ENCODE measurements at places on chromosomes 2 and 18.

- DNase-seq: no peak
These were observed 730.6 kb downstream of the TSN start for GRCh38 chr2:122486086-122486485.

- no peak for DNase-seq
These were observed 63.3 kb downstream of the DTNA start for GRCh38 chr18:34773378-34773777.

DNA sequence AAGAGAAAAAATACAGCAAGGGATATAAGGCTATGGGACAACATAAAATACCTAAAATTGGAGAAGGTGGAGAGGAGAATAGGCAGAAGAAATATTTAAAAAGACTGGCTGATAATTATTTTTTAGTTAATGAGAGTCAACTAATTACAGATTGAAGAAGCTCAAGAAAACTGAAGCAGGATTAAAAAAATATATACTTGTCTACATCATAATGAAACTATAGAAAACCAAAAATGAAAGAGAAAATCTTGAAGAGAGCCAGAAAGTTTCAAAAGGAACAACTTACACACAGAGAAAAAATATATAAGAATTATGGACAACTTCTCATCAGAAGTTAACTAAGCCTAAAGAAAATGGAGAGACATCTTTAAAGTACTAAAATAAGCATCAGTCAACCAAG lies 62.9 kb upstream of the APCDD1 start:
- no peak for DNase-seq

DNA sequence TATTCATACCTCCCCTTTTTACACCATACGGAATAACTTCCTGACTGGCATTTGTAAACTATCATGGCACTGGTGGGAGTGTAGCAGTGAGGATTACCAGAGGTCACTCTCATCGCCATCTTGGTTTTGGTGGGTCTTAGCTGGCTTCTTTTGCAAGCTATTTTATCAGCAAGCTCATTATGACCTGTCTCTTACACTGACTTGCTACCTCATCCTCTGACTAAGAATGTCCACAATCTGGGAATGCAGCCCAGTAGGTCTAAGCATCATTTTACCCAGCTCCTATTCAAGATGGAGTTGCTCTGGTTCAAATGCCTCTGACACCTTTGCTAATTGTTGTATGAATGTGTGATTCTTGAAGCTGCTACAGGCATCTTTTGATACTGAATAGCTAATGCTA lies 950.8 kb upstream of the SLC39A10 start:
- no peak for DNase-seq

DNA sequence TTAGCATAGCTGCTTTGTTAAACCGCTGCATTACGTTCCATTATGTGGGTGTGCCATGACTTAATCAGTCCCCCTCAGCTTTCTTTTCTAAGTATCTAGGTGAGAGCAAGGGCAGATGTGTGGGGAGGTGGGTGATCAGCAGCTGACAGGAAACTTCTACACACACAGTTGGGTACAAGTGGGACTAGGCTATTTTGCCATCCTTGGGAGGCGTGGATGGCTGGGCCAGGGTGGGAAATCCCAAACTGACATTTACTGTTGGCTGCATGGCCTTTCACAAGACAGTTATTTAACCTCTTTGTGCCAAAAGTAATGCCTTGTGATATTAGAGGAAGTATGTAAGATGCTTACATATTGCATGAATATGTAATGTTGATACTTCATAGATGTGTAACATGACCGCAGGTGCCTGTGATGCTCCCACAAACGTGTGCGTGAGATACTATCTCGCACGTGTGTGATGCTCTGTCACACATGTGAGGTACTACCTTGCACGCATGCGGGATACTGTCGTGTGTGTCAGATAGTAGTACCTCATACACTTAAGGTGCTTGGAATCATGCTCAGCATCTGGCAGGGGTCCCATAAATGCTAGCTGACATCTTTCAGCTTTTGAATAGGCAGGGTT lies 314.5 kb downstream of the PRKCE start:
- DNase-seq: no peak

- DNase-seq: no peak
These were observed 381.6 kb upstream of the TRIB2 start for GRCh38 chr2:12335131-12335530.

DNA sequence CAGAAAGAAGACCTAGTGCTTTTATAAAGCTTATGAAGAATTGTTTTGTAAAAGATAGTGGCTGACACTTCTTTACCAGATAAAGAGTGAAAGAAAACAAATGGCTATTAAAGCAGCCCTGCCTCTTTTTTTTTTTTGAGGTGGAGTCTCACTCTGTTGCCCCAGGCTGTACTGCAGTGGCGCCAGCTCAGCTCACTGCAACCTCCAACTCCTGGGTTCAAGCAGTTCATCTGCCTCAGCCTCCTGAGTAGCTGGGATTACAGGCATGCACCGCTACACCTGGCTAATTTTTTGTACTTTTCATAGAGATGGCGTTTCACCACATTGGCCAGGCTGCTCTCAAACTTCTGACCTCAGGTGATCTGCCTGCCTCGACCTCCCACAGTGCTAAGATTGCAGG lies 12.9 kb downstream of the ARPC2 start:
- no peak for DNase-seq

- DNase-seq: no peak
These were observed 41.5 kb upstream of the MC4R start for GRCh38 chr18:60413944-60414547.

GRCh38 chr2:62858231-62858832 lies 152.8 kb downstream of the EHBP1 start:
- DNase-seq: no peak

DNA sequence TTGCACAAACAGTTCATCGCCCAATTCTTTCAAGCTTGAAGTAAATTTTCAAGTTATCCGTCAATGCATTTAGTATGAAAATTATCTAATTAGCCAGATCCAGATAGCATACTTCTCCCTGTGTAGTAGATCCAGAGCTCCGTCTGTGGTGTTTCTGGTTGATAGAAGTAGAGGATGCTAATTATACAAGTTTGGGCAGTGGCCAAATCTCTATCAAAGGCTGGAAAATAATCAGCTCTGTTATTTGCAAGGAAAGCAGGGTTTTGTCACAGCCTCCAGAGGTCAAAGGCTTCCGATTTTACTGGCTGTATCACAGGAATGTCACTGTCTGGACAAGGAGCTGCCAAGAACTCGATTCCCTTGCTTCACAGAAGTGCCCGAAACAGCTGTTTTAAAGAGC lies 28.6 kb downstream of the LRRC30 start:
- DNase-seq: no peak

DNA sequence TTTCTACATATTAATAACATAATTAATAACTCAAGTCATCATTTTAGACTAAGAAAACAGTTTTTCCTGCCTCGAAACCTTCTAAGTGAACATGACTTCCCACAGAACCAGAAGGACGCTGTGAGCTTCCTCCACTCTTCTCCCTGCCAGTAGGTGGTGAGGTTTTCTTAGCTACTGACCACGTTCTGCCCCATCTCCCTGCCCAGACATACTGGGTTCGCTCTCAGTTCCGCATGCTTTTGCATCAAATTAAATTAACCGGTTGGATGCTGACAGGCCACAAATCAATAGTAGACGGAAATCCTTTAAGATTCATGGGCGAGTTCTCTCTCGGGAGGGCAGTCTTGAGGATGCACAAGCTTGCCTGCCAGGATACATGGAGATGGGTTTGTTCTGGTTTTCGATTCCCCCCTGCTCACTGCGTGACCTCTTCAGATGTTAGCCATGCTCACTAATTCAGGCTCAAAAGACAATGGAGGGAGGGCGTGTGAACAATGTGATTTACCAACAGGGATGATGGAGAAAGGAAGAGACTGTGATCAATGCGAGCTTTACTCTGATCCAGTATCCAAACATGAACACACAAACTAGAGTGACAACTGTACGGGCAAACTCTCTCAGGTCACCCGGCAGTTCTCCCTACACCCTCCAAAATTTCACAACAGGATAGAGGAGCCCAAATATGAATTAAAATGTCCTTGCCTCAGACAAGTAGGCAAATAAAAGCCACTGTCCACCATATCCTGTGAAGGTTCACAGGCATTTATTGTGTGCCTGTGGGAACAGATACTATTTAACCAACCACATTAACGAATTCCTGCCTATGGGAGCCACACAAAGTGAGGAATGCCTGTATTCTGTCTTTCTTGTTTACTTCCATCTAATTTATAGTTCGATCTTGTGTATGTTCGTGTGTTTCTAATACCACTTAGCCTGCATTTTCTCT lies 375.7 kb downstream of the EIPR1 start:
- no peak for DNase-seq

- no peak for DNase-seq
These were observed 742 bp downstream of the PXDN start for GRCh38 chr2:1743396-1744150.

- no peak for DNase-seq
These were observed 102.6 kb downstream of the HDAC4 start for GRCh38 chr2:239298116-239298804.

DNA sequence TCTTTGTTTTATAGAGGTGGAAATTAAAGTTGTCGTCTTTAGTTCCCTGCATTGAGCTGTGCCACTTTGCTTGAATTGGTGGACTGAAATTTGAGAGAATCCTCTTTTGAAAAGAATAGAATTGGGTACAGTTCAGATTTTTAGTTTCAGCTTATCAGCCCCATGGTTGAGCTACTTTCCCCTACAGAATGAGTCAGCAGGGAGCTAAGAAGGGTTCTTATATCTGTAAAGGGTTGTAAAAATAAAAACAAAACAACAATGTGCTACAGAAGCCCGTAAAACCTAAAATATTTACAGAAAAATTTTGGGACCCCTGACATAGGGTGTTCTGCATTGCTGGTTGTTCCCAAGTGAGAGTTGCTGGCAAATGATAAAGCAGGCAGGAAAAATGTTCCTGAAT lies 12.6 kb downstream of the SLC20A1 start:
- no peak for DNase-seq

- no peak for DNase-seq
These were observed 995 bp downstream of the TMEM127 start for GRCh38 chr2:96264656-96265348.

GRCh38 chr2:53510401-53510800 lies 257.2 kb upstream of the CHAC2 start:
- no peak for DNase-seq

DNA sequence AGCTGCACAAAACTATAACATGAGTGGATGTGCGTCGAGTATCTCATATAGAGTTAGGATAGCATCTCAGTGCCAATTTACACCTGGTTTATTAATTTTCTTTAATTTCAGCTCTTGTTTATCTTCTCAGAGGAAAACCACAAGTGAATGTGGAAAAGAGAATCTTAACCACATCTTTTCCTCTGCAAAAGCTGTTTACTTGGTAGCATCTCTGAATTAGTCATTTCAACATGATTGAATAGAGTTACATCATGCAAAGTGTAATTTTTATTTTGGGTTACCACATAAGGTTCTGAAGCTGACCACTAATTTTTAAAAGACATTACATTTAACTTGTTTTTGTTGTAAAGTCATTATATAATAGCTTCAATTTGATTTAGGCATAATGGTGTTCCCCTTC lies 83.8 kb upstream of the FAM237A start:
- DNase-seq: no peak

DNA sequence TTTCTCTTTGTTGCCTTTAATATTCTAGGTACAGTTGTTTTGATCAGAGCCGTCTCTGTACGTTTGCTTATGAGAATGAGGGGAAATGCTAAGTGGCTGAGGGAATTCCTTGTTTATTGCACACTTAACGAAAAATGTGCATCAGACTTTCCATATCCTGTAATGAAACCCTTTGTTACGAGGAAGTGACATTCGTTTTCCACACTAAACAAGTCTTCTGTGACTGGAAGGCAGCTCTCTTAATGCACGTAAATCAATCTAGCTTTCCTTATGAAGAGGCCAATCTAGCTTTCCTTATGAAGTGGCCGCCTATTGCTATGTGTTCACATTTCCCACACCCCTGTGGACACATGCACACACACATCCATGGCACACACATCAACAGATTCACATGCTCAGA lies 186.2 kb downstream of the SNTG2 start:
- DNase-seq: no peak

GRCh38 chr2:183093857-183094657 lies 15.5 kb downstream of the DUSP19 start:
- no peak for DNase-seq

DNA sequence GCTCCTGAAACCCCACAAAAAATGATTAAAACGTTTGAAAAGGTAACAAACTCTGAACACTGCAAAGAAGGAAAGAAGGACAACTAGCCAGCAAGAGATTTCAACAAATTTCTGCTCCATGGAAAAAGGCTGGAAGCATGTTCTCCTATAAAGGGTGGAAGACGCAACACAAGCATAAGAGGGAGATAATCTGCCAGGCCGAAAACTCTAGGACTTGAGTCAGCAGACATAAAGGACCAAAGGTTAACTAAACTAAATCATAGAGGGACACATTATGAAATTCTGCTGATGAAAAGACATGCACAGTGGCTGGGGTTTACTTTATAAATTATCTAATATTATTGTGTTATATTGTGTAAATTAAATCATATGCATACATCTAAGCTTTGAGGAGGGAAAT lies 6.8 kb downstream of the NPHP1 start:
- DNase-seq: no peak
